Activated CD8-positive, alpha-beta T cell treated with anti-CD3 and anti-CD28 coated beads, Interleukin-2, amount 10 ng/mL, durations not matched to agents 7 days and 5 days (primary cell): ENCODE measurements at places on chromosomes 5 and 9. TPM values are rescaled to one million over a fixed set of nuclear protein-coding genes. Genes with fewer than 3 reads are reported as not detected.

MLANA gene
- not detected for total RNA-seq

PCDHB8 gene
- not detected for total RNA-seq

DNA sequence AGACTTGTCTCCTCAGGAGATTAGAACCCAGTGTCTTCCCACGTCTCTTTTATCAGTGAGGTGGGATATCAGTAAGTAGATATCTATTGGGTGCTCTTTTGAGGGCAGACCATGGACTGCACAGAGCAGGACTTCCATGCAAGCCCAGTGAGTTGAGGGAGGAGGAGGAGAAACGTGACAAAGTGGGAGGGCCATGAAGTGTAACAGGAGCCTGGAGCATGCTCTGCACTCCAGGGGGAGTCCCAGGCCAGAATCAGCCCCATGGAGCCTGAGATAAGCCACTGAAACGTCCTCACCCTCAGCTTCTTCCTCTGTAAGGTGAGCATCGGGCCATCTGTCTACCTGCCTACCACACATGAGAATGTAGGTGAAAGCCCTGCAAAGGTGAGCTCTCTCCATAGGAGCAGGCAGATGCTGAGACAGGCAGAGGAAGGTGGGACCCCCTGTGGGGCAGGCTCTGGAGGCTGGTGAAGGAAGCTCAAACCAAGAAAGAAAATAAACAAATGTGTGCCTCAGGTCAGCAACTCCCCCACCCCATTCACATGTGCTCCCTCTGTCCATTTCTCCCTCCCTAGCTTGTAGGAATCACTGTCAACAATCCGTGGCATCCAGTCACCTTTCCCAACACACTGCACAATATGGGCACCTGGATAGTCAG, 87.4 kb downstream of the NRG2 start:
- no peak for DNase-seq

GRCh38 chr5:139893873-139894272, 98.3 kb downstream of the PSD2 start:
- no peak for DNase-seq

DNA sequence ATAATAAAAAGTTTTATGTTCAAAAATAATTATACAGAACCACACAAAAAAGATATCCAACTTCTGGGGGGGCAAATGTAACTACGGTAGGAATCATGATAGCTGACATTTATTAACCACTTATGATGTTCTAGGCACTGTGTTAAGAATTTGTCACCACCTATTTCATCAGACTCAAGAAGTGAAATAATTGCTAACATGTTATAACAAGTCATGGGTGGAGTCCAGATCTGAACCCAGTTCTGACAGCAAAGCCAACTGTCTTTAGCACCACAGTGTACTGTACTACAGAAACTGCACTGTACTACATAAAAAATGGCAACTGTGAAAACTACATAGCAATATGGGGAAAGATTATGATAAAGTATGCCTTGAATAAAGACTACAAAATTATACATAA, 3.0 kb upstream of the SAP30L start:
- no peak for DNase-seq
